ENCODE measurements at places on chromosomes 1 and 21.

- DNase-seq = peak; percentile 59
Observed at GRCh38 chr1:211630236-211631081, 45.0 kb downstream of the NEK2 start.

DNA sequence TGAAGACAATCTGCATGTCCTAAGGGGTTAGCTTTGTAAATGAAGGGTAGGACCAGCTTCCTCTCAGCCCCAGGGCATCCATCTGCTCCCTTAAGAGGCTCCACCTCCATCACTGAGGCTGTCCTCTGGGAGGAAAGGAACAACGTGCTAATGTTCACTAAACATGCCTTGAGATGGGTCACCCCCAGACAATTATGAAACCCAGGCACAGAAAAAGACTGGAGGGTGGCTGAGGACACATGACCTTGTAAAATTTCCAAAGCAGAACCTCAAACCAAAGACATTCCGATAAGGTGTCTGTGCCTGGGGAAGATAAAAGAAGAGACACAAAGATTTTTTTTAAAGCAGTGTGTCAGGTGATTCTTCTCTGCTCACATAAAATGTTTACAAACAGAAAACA lies 37.6 kb upstream of the ZNF124 start:
- no peak for DNase-seq

DNA sequence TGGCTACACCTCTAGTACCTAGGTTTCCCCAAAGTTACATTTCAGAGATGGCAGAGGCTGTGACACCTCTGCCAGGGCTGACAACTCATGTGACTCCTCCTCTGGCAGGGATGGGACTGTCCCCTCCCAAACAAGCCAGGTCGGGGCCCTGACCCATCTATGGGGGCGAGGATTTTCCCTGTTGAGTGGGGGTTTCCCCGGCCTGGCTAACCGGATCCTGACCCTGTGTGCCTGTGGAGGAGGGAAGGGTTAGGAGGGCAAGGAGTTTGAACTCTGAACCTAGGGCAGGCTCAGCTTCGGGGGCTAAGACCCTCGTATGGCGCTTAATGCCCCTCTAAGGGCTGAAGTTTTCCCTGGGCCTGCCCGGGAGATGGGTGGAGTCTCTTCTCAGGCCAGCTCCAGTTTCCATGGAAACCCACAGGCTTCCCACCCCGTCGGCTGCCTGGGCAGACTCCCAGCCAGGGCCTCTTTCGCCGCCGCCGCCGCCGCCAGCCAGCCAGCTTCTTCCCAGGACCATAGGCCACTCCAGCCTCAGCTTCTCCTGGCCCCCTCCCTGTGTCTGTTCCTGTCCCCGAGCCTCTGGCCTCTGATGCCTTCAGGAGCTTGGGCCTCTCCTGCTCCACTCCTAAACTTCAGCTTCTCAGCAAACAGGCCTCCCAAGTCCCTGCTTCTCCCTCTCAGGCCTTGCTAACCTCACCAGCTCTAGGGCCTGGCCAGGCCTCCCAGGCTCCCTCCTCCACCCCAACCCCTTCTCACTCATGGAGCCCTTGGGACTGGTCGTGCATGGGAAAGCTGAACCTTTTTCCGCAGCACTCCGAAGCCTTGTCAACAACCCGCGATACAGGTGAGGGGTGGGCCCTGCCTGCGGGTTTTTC lies at the start of gene BTBD19:
BTBD19 (plus strand) TSS at position 461 of the 875 bp plus-strand sequence; CDS start at position 759, 298 bp downstream.
- peak; percentile 74 for DNase-seq

- DNase-seq = no peak
Observed at GRCh38 chr1:112141923-112142322, 152.5 kb upstream of the KCND3 start.

DNA sequence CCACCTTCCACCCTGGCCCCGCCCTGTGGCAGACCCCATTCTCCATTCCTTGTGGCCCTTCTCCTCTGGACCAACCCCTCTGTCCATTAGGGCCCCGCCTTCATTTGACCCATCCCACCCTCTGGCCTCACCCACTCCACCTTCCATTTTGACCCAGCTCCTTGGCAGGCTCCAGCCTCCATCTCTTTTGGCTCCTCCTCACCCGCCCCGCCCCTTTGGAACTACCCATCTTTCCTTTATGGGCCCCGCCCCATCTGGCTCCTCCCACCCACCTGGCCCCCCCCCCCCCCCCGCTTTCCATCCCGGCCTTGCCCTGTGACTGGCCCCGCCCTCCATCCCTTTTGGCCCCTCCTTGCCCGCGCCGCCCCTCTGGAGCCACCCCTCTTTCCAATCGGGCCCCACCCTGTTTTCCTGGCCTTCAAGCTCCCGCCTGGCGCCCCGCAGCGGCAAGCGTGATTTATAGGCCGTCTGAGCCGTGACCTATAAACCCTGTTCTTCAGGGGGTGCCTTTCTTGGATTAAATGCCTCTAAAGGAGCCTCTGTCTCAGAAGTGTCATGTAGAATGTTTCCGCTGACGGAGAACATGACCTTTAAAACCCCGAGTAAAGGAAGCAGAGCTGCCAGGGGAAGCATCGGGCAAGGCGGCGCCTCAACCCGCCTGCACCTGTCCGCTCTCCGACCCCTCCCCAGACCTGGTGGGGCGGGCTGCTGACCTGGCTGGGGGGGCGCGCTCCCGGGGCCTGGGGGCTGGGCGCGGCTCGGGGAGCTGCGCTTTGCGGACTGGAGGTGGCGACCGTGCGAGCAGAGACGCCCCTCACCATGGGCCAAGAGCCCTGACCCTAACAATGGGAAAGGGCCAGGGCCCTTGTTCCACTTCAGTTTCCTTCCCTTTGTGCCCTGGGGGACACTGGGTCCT lies 178.0 kb downstream of the CAMTA1 start:
- DNase-seq = no peak

- DNase-seq = no peak
Observed at GRCh38 chr1:235151033-235151432, 10.0 kb downstream of the RBM34 start.

- DNase-seq = no peak
Observed at GRCh38 chr1:202036595-202037387, 26.4 kb downstream of the ELF3 start.

DNA sequence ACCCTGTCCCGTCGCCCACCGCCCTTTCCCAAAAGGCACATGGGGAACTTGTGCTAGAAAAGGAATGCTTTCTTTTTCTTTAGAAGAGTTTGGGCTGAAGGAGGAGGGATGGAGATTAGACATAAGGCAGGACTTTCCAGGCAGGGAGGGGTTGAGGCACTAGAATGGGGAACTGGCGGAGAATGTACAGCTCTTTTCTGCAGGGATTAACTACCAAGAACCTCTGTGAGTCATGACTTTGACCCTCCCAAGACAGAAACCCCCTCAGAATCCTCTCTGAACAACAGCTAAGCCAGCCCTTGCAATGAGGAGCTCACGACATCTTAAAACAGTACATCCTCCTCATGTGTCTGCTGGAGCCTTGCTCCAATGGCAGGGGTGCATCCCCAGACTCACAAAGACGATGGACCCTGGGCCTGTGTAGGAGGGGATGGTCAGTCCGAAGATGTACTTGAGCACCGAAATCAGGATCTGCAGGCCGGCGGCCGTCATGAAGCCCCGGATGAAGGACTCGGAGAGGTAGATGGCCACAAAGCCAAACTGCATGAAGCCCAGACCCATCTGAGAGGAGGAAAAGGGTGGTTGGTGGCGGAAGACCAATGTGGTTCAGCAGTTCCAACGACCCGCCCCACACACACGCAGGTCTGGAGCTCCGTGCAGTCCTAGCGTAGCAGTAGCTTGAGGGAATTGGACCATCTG lies 13.6 kb downstream of the SLC26A9 start:
- no peak for DNase-seq

- no peak for DNase-seq
Observed at GRCh38 chr1:219155135-219155534, 18.5 kb upstream of the LYPLAL1 start.

- DNase-seq = no peak
Observed at GRCh38 chr1:25245809-25246599, 1.2 kb downstream of the RSRP1 start.

DNA sequence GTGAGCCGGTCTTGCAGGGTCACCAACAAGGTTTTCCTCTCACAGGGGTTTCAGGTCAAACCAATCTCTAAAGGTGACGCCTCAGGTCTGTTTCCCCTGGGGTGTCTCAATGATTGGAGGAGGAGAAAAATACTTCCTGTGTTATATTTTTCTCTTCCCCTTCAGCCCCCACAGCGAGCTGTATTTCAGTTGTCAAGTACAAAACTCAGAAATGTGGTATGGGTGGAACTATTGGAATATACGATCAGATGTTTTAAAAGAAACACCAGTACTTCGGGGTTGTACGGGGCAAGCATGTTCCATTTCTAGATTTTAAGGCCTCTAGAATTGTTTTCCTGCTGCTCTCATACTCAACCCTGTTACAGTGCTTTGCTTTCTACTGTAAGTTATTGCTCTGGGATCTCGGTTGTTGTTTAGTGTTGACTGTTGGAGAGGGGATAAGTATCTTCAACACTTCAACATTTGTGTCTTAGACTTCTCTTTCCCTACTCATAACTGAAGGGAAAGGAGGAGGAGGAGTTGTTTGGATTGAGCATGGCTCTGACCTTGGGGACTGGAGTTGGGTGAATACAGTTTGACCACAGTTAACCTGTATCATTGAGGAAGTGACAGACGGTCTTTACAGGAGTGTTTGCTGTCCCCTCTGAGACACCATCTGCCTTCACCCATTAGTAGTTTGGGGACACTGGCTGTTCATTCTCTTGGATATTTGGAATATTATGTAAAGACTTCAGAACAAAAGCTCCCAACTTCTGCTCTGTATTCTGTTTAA lies 2.0 kb downstream of the MAPKAPK2 start:
- DNase-seq = no peak

DNA sequence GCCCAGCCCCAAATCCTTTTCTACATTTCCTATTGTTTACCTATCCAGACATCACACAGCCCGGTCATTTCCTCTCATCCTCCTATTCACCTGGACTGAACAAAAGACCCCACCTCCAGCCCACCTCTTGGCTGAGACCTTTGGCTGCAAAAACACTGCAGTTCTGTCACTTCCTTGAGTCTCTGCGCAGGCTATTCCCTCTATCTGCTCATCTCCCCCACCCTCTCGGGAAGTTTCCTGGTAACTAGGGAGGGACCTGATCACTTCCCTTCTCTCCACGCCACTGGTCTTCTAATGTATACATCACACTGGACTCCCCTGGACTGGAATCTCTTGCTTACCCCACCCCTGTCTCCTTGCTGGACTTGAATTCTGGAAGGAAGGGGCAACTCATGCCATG lies 5.3 kb downstream of the HTR1D start:
- no peak for DNase-seq

- peak; percentile 10 for DNase-seq
Observed at GRCh38 chr1:111192658-111193519, 7.6 kb downstream of the DENND2D start.

DNA sequence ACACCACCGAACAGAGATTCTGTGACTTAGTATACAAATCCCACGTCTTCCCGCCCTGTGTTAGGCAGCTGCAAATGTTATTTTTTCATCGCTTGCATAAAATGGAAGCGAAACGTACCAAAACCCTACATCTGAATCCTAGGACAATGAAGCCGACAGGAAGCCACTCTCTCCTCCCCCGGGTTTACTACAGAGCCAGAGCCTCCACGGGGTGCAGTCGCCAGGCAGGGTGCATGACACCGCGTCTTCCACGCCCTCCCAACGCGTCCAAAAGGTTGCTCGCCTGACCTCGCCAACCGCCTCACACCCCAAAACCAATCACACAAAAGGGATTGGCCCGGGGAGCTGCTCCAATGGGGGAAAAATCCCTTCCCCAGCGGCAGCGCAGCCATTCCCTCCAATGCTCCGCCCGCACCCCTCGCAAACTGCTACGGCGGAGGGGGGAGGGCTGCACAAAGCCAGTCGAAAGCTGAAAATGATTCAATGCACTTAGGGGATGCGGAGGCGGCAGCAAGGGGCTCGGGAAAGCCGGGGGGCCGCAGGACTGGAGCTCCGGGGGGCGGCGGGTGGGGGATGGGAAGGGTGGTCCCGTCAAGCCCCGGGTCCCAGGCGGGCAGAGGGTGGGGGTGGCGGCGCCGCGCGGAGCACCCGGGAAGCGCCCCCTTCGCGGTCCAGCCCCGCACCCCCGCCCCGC lies 701 bp downstream of the CEP170 start:
- DNase-seq = peak; percentile 76

- DNase-seq = no peak
Observed at GRCh38 chr1:52862666-52863458, 20.3 kb downstream of the ZYG11A start.

DNA sequence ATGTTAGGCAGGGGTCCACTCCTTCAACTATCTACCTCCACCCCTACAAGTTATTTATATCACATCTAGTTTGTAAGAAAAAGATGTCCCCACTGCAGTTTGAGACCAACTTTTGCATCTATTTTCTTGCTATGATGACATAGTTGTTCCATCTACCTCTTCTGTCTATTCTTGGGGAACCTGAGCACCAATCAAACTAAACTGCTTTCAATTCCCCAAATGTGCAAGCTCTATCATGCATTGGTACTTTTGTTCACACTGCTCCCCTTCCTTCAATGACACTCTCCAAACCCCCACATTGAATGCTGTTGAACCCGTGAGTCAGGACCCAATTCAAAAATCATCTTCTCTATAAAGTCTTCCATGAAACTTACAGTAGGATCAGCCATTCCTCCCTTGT lies 16.0 kb upstream of the FRRS1 start:
- DNase-seq = no peak

GRCh38 chr1:178438432-178438831 lies 58.3 kb downstream of the CLEC20A start:
- no peak for DNase-seq

DNA sequence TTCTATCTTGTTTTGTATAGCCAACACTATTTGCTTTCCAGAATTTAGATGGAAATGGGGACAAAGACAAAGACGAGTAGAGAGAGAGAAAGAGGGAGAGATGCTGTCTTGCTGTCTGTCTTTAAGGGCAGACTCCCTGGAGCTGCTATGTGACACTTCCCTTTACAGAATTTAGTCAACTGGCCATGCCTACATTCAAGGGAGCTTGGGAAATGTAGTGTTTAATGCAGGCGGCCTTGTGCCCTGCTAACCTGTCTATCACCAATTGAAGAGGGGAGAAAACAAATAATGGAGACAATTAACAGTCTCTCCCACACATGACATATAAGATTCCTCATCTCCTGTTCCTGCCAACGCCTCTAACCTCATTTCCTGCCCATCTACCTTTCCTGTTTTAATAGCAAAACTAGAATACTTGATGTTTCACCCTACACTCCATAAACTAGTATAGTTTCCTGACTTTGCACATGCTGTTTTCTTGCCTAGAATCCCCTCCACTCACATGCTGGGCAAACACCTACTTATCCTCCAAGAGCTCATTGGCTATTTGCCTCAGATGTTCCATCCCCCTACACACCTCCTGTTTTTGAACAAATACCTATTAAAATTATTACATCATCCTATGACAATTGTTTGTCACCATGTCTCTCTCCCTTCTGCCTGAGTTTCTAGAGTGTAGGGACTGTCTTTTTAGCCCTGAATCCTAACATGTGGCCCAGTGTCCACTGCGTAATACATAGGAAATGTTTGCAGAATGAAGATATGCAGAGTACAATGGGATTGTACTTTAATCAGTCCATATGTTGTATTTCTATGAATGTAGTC lies 117.2 kb downstream of the SLC25A24 start:
- DNase-seq = no peak

- DNase-seq = peak; percentile 97
Observed at GRCh38 chr21:38478782-38479181, 19.5 kb downstream of the ERG start.

Measured in NCI-H226 (cell line).